Upper lobe of left lung (tissue), 6 donors: ENCODE measurements at places on chromosomes 2 and 18.

DNA sequence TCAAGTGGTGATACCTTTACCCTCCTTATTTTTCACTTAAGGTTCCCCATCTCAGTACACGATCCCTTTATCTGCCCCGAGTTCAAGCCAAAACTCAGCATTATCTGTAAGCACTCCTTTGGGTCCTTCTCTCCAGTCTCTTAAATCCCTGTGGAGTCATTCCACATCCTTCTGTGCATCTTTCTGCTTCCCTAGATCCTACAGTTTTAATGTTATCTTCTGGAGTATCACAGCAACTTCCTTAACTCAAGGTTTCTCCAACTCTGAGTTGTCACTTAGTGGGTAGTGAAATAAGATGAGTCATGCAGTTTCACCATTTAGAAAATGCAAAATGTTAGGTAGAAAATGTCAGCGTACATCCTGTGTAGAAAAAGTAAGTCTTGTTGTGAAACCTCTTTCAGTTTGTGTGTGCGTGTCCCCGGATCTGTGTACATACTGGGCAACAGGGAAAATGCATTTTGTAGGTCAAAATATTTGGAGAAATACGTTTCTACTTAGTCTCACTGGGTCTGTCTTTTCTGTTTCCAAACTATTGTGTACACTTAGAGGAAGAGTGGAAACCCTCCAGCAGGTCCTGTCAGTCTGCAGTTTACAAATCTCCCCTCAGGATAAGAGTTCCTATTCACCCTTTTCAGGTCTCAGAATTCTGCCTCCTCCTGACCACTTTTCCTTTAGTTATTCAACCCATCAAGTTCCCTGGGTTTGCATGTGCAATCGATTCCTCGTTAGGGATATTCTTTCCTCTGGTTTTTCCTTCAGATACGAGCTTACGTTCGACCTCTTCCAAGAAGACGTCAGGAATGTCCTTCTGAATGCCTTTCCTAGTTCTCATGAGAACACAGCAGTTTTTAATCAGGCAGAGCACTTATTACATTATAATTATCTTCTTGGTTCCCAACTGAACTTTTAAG lies 154.8 kb downstream of the TGIF1 start:
- no peak for DNase-seq

- no peak for DNase-seq
Measured at GRCh38 chr2:118477111-118477862, 370.2 kb downstream of the EN1 start.

DNA sequence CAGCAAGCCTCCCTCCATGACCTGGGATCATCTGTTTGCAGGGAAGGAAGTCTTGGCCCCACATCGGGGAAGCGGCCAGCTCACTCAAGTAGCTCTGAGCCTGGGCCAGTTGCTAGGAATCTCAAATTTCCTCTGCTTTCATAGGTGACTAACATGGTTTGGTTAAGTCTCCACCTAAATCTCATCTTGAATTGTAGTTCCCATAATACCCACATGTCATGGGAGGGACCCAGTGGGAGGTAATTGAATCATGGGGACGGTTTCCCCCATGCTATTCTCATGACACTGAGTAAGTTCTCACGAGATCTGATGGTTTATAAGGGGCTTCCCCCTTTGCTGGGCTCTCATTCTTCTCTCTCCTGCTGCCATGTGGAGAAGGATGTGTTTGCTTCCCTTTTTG lies 75.2 kb downstream of the LBH start:
- no peak for DNase-seq

GRCh38 chr2:167237478-167237877 lies 349.2 kb downstream of the XIRP2 start:
- DNase-seq, result no peak

DNA sequence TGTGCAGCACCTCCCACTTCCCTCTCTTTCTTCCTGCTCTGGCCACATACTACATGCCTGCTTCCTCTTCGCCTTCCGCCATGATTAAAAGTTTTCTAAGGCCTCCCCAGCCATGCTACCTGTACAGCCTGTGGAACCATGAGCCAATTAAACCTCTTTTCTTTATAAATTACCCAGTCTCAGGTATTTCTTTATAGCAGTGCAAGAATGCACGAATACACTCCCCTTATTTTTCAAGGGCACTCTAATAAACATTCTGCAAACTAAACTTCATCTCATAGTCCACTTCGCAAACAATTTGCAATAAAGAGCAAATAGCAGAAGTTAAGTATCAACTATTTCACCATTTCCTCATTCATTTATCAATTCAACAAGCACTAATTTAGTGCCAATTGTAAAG lies 351.3 kb downstream of the PID1 start:
- DNase-seq, result no peak

GRCh38 chr18:49582579-49582978 lies 20.7 kb downstream of the LIPG start:
- DNase-seq, result no peak

DNA sequence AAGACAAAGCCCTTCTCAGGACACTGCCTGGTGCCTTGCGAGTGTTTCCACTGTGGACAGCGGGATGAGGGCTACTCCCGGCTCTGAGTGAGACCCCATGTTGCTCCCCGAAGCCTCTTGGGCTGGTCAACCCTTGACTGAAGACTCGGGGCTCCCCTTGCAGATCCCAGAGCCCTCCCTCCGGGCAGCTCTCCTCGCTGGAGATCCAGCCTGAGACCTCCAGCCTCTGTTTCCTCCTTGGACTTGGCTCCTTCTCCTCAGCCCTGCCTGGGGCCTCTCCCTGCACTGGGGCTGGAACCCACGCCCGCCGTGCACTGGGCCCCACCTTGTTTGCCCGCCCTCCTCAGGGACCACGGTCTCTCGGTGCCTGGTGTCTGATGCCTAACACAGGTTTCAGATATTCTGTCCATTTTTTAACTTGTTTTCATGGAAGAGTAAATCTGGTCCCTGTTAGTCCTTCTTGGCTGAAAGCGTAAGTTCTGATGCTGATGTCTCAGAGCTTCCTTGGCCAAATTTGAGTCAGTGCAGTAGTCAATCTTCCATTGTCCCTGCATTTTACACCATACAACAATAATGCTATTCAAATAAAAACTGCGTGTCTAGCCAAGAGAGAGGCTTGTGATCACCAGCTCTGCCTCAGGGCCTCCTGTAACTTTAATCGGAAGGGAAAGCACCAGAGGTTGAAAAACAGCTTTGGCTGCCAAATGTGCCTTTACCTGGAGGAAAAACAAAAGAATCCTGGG lies 139.3 kb upstream of the CTDP1 start:
- peak; percentile 10 for DNase-seq

GRCh38 chr2:10002109-10002508 lies 41.2 kb upstream of the KLF11 start:
- DNase-seq, result no peak

- DNase-seq, result no peak
Measured at GRCh38 chr2:11764359-11764758, 17.9 kb downstream of the LPIN1 start.

- no peak for DNase-seq
Measured at GRCh38 chr18:39449566-39449965, 1884.0 kb upstream of the CELF4 start.

GRCh38 chr18:4285525-4285924 lies 169.6 kb downstream of the DLGAP1 start:
- DNase-seq, result no peak

DNA sequence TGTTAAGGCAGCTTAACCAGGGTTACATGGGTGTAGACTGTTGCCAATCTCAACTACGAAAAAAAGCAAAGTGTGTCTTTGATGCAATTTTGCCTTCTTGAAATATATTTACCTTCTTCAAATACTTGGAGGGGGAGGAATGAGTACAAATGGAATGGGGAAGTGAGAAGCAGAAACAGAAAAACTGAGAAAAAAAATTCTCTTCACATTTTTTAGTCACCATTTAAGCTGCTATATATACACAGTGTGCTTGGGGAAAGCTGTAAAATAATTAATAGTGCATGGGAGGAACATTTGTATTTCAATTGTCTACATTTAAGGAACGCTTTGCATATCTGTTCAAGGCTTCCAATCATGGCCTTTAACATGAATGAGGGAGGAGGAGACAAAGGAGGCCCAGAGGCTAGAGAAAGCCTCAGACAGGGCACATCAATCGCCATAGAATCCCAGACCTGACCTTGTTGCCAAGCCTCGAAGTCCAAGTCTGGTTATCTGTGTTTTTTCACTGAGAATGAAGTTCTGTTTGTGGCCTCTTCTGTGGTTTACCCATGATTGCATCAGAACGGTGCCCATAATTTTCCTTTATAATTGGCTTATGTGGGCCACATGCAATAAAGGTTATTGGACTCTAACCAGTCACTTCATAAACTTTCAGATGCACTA lies 158.6 kb downstream of the PIK3C3 start:
- no peak for DNase-seq

DNA sequence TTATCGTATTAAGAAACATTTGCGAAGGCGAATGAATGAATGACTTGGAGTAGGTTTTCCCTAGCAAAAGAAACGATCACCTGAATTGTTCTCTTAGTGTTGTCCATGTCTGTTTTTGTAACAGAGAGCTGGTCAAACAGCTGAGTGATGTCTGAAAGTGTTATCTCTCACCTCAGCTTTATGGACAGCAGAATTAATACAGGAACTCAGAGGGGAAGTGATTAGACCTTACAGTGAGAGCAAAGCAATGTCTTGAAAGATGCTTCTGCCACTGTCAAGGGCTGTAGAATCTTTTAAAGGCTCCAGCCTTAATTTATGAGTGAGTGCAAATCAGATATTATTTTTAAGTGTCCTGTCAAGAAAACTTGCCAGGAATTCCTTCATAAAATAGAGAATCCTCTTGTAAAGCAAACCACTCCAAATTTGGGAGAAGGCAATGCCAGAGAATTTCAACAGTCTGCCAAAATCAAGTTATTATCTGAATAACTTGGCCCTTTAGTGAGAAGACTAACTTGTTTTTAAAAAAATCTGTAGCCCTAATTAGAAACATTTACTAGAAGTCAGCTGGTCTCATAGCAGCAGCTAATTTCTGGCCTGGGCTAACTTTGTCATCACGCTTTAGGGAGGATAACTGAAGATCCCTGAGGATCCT lies 60.7 kb downstream of the CDC42EP3 start:
- no peak for DNase-seq

GRCh38 chr2:55169359-55169758 lies 62.7 kb downstream of the CLHC1 start:
- no peak for DNase-seq

DNA sequence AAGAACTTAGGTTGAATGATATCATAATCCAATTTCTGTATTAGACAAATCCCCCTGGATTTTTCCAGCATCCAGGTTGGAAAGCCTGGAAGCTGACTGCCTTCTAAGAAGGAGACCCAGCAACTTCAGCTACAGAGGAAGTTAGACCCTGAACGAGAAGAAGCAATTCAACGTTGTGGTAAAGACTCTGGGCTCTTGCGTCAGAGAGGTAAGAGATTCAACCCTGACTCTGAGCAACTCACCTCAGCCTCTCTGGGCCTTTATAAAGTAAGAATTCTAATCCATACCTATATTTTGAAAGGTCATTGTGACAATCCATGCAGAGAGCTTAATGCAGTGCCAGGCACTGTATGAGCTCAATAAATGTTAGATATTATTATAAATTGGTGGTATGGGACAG lies 9.7 kb downstream of the E2F6 start:
- no peak for DNase-seq

DNA sequence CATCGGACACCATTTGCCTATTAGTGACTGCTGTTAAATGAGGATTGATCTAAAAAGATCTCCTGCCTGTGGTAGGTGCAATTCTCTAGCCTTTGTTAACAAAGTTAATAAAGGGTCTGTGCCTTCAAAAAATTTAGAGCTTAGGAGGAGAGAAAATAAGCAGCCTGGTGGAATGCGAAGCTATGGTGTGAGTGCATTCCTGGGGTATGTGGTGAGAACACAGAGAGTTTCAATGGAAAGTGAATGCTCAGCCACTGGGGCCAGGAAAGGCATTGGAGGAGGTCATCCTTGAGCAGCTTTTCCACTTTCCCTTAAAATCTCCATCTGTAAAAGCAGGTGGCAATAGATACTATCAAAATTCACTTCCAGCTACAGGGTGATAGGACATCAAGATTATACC lies 331.2 kb upstream of the LRATD1 start:
- no peak for DNase-seq

DNA sequence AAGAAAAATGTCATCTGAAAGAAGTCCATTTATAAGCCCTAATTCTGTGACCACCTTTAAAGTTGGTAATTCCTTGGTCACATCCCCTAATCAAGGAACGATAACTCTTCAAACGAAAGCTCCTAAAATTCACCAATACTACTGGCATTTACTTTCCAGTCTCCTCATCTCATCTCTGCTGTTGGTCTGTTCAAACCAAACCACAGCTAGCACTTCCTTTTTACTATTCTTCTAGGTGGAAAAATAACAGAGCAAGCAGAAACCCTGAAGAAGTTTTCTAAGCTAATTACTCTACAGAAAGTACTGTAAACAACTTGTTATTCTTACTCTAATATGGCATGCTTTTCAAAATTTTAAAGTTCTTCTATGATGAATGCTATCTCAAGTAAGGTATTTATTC lies 21.6 kb downstream of the TIA1 start:
- no peak for DNase-seq

DNA sequence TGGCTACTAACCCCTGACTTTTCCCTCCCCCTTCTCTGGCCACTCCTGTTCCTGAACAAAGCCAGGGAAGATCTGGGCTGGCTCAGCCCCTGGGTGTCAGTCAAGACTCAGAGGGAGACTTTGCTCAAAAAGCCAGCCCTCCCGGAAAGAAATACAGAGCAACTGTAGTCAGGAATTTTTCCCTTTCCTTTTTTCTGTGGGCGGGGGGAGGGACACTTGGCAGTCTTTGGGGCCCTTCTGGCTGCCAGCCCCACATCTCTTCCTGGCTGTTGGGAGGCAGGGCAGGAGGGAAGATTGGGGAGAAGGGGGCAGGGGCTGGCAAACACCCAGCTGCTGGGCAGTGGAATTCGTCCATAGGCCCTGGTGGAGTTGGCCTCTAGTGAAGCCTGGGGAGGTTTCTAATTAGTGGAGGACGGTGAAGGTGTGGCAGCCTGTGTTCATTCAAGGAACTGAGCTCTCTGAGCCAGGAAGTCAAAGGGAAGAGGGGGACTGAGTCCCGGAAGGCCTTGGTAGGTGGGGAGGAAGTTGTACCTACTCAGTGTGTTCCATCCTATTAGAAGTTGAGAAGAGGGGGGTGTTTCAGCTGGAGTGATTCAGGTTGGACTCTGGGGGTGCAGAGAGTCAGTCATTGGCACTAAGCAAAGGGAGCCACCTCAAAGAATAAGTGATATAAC lies 10.9 kb downstream of the IGFBP2 start:
- DNase-seq, result no peak

DNA sequence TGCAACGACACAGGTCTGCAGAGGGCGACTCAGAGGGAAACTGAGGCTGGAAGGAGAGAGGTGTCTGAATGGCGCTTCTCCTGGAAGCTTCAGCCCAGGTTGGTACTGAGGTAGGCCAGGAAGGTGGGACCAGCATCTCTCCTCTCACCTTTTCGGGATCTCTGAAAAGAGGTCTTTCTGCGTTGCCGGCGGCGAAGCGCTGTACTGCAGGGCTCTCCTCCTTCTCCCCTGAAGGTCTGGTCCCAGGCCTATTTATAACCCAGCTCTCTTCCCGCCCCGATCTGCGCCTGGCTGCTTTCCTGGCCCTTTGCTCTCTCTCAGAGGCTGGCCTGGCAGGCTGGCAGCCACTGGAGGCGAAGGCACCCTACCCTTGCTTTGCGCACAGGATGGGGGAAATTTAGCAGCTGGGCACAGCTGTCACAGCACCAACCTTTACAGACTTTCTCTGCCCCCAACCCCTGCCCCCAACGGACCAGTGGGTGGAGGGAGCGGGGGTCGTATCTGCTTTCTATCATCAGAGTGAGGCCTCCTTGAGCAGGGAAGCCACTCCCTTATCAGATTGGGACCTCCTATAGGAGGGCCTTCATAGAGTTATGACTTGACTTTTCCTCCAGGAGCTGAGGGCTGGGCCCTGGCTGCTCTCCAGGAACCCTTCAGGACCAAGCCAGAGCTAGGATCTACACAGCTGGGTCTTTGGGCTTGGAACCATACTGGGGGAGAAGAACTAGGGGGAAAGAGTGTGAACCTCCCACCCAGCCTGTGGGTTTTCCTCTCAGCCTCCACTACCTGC lies 1.1 kb downstream of the DYSF start:
- no peak for DNase-seq
